Thymus (tissue), 14 donors: ENCODE measurements at places on chromosomes 2 and 18.

DNA sequence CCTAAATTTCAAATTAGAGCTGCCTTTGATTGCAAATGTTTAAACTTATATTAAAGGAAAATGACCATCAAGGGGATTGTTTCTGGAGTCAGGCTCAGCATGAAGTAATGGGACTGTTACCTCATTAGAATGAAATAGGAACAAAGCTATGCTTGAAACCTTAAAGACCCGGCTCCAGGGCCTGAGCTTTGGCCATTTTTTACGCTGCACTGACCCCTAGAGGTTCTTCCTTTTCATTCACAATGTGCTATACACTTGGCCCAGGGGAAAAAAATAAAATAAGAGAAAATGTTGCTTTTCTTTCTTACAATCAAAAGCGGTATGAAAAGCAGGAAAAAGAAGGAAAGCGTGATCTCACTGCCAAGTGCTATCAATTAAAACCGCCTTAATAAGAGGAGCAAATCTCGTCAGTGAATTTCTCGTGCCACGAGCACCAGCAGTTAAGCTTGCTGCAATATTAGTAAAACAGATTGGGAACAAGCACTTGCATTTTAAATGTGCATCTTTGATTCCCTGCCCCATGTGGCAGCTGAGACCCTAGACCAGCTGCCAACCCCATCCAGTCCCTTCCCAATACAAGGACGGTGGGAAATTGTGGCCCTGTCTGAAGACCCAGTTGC lies 96.6 kb downstream of the MBD2 start:
- no peak for DNase-seq

- no peak for DNase-seq
These were observed 8.8 kb downstream of the PRLH start for GRCh38 chr2:237574894-237575868.

DNA sequence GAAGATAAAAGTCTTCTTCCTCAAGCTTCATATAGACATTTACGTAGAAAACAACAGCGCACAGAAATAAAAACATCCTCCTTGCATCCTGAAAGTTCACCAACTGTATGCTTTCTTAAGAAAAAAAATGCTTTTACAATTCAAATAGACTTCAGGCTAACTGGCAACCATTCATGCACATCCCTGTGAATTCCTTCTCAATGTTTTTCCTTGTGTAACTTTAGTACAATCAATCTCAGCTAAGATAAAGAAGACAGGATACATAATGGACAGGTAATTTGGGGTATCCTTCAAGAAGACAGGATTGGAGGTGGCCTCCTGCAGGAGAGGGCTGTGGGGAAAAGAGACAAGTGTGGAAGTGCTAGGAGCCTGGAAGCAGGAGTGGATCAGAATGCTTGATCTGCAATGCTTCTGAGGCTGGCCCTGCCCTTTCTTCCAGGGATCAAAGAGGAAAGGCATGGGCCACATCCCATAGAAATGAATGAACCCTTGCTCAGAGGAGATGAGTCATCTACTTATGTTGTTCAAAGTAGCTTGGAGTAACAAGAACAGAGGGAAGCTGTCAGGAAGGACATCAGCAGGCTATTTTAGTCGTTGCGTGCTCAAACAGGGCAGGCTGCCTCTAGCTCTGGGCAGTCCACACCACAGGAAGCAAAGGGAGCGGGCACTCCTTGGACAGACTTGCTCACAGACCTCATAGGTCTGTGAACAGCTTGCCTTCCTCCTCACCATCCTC lies 126.6 kb downstream of the TMEM131 start:
- no peak for DNase-seq

DNA sequence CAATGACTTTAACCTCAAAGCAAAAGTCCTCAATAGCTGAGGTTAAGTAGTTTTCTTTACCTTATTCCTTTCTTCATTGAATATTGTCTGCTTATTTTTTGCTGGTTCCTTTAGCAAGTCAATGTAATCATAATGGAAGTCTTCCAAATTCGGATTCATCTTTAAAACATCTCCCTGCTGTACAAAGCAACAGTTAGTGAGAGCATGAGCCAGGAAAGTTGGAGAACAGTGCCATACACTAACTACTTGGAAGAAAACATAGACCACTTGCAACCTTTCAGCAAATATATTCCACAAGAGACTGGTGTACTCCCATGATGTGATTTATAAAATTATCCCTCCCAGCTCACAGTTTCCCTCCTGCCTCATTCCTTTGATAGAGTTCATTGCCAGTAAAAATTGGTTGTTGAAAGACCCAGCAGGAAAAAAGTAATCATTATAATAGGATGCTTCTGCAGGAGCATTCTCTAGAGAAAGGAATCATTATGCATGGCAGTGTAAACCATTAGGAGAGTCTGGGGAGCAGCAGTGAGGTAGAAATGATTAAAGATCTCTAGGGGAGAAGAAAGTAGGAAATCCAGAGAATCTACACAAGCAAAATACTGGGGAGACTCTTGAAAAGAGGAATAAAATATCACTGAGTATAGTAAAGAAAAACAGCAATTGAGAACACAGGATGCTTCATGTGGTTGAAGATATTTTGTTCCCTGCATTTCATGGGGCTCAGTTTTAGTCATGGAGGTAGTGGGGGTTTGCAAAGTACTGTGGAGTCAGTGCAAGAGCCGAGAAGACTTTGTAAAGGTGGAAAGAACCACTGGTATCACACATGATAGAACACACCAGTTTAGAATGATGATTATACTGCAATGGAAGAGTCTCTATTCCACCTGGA lies 38.6 kb upstream of the TTN start:
- DNase-seq, result no peak

DNA sequence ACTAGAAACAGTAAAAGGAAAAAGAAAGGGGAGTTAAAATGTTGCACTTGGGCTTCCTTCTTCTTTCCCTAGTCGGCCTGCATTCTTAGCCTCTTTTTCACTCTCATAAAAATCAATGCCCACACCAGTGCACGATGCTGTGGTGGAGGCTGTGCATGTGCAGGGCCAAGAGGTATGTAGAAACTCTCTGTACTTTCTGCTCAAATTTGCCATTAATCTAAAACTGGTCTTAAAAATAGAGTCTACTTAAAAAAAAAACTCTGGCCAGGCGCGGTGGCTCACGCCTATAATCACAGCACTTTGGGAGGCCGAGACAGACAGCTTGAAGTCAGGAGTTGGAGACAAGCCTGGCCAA lies 11.1 kb downstream of the TRAPPC8 start:
- DNase-seq, result no peak

GRCh38 chr2:19757586-19757985 lies 144.2 kb downstream of the TTC32 start:
- DNase-seq, result no peak
